ENCODE measurements at places on chromosomes 4 and X.

- no peak for DNase-seq
Observed at GRCh38 chr4:82320351-82320750, 53.4 kb downstream of the HNRNPD start.

- no peak for DNase-seq
Observed at GRCh38 chr4:1522606-1523005, 116.4 kb upstream of the NKX1-1 start.

DNA sequence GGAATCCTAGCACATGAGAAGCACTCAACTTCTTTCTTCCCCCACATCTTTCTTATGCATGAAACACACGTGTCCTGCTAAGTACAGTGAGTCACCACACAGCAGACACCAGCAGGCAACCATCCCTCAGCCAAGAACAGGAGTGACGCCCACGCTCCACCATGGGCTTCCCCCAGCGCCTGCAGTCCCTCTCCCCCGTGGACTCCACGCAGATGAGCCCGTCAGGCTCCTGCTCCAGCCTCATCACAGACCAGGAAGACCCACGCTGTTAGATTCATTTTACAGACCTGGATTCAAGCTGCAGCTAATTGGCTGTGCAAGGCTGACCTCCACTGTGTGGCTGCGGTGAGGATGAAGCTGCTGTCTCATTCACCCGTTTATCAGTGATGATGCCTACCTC is 16.7 kb downstream of the HMX1 start:
- DNase-seq: no peak

DNA sequence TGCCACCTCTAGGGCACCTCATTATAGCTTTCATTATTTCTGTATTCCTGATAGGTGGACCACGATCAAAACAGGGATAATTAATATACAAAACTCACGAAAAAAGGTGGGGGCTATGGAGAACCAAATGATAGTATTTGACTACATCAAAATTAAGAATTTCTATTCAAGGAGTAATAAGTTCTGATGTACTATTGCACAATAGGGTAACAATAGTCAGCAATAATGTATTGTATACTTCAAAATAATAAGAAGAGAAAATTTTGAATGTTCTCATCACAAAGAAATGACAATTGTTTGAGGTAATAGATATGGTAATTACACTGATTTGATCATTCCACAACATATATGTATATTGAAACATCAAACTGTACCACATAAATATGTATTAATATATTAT is 327.3 kb upstream of the TRAM1L1 start:
- DNase-seq: no peak

GRCh38 chr4:71107726-71108125 is 114.3 kb downstream of the DCK start:
- no peak for DNase-seq

DNA sequence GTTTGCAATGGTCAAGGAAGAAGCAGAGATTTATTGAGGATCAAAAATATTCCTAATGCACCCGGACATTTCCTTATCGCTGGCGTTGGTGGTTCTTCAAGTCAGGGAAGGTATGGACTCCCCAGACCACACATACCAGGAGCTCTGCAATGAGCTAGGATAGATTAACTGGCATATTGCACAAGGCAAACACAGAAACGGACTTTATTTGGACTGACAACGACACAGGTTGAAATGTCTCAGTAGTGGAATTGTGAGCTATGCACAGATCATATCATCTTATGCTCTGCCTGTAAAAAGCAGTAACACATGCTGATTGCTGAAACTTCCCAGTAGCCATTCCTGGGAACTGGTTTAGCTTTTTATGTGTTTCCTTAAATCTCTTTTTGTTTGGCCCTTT is 1.7 kb downstream of the TSPAN7 start:
- DNase-seq: no peak

- DNase-seq: no peak
Observed at GRCh38 chrX:106201502-106202178, 33.5 kb downstream of the PWWP3B start.

DNA sequence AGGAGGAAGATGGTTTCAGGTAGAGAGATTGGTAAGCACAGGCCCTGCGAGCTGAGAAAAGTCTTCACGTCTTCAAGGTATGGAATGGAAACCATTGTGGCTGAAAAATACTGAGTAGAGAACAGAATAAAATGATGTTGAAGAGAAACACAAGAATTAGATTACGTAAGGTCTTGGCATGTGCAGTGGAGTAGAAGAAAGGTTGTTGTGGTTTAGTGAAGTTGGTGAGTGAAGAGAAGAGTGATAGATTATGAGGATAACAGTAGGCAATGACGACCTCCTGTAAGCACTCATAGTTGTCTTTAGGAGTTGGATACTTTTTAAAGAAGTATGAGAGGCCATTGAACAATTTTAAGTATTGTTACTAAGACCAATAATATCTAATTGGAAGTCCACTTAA is 642.6 kb downstream of the PCDH7 start:
- DNase-seq: no peak

GRCh38 chr4:8315435-8316250 is 46.1 kb downstream of the HTRA3 start:
- no peak for DNase-seq

DNA sequence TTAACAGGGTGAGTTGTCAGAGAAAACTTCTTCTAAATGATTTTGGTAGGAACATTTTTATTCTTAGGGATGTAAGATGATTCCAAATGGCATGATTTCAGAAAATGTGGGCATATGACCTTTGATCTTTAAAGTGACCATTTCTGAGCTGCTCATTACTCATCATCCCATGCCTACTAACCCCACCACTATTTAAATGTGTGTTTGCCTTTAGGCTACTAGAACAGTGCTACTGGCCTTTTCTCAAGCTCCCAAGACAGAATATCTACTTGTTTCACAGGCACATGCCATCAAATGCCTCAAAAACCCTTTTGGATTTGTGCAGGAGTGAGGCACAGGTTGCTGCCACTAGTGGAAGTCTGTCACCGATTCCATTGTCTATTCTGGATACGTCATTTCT is 428.2 kb downstream of the ADAM29 start:
- DNase-seq: no peak

DNA sequence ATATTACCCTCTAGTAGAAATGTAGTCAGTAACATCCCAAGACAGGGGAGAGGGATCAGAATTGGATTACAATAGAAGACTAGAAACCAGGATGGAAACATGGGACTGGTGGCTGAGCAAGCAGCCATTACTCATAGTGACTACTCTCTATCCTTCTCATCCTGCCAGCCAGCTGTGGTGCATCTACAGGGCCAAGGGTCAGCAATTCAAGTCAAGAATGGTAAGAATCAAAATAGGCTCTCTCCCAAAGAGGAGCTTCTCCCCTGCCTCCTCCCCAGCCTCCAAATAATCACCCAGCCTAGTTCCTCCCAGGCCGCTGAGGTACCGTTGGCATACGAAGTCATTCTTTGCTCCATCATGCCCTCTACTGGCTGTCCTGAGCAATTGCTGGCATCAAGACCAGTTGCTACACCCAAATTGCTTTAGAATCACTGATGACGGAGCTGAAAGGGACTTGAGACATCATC is 19.4 kb downstream of the AWAT2 start:
- peak; percentile 15 for DNase-seq

DNA sequence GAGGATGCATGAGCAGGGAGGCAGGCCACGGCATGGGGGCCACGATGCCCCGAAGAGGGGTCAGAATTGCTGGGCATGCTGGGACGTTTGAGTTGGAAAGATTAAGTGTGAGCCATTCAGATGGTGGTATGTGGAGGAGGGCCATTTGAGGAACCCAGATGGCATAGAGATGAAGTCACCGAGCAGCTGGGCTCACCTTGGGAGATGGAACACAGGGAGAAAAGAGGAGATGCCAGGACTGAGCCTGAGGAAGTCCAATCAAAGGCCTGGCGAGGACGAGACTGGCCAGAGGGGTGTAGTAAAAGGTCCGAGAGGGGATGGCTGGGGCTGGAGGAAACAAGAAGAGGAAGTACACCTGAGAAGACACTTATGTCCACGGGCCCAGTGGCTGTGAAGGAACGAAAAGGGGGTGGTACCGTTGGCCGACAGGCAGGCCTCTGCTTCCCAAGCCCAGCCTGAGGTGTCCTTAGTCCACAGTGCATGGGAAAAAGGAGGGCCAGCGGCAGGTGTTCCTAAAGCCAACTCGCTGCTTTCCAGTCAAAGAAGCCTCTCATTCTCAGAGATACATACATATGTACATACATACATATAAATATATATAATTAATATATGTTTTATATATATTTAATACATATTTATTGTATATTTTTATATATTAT is 54.6 kb upstream of the CLCN4 start:
- DNase-seq: no peak

DNA sequence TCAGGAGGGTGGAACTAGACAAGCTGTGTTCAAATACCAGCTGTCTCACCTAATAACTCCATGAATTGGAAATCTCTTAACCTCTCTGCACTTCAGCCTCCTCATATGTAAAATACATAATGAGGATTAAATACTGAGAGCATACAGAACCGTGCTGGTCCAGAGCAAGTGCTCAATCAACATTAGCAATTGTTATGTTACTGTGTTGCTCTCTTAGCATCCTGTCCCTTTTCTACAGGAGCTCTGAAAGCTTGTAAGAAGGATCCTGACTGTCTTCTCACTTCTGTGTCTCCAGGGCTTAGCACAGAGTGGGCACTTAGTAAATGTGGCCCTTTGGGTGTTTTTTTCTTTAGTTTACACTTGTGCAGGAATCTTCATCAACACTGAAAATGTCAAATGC is 1456.1 kb upstream of the IGFBP7 start:
- DNase-seq: no peak

DNA sequence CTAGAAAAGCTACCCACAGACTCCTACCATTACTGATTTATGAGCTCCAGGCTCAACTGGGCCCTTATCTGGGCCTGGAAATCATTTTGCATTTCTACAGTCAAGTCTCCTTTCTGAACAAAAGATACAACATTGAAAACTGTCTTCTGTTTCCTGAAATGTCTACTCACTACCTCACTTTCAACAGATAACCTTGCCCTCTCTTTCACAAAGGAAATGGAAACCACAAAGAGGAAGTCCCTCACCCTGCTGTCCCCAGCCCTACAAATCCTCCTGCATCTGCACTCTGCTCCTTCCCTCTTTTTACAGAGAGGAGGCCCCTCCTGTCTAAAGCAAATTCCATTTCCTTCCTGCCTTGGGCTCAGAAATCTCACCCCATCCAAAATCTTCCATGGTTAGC is 24.8 kb upstream of the CYBB start:
- DNase-seq: no peak

Measured in activated CD4-positive, alpha-beta T cell treated with anti-CD3 and anti-CD28 coated beads, Interleukin-2, amount 50 U/mL, for 48 hours (primary cell).